ENCODE measurements at places on chromosomes 6 and 20.
A peak's percentile ranks its signal among the peaks of the same experiment; 100 is the strongest.

- DNase-seq, result no peak
Observed at GRCh38 chr6:12557765-12558164, 158.8 kb upstream of the PHACTR1 start.

DNA sequence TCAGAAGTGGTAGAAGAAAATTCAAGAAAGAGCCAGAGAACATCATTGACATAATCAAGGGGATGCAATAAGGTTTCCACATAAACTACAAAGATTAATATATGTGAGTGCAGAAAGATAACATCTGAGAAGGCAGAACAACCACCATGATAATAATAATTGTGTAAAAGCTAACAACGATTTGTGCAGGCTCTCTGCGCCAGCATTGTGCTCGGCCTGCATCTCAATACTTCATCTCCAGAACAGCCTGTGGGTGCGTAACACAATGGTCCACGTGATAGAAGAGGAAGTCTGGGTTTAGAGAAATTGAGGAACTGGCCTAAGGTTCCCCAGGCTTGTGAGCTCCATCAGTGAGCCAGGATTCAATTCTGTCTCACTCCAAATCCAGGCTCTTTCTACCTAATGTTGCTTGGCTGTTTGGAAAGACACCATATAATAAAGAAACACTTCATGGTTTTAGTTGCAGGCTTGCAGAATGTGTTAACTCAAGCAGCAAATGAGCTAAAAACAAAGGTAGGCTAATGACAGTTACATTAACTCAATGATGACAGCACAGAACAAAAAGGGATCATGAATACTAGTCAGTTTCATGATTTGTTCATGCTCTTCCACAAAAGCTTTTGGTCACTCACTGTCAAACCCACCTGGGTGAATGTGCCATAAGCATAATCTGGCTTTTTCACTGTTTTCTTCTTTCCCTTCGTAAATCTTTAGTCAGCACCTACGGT is 71.2 kb downstream of the LY86 start:
- DNase-seq, result no peak

- DNase-seq, result no peak
Observed at GRCh38 chr6:157574851-157575424, 193.9 kb downstream of the ZDHHC14 start.

DNA sequence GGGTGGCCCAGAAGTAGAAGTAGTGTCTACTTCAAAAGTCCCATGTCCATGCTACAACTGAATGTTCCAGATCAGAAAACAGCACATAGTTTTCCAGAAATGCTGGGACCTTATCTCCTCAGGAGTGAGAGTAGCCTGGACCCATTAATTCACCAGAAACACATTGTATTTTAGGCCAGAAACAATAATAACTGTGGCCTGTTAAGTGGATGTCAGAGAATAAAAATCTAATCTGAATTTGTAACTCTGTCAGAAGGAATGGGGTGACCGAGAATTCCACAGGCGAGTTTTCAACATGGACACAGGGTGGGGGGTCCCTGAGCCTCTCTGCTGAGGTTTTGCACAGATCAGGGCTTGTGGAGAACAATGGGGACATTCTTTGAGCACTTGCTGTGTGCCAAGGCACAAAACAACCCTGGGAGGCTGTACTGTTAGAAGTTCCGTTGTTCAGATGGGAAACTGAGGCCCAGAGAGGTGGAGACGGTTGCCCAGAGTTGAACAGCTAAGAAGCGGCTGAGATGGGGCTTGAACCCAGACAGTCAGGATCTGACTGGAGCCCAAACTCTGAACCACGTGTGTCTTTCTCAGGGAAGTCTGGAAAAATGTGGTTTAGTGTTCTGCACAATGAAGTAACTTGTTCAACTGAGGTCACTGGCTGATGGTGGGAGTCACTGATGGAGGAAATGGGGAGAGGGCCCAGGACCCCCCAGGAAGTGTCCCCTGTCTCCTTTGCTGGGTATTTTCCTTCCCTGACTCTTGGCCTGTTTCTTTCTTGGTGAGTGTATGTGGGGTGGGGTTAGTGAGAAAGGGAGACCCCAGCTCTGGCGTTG is 44.2 kb downstream of the SNAI1 start:
- no peak for DNase-seq

DNA sequence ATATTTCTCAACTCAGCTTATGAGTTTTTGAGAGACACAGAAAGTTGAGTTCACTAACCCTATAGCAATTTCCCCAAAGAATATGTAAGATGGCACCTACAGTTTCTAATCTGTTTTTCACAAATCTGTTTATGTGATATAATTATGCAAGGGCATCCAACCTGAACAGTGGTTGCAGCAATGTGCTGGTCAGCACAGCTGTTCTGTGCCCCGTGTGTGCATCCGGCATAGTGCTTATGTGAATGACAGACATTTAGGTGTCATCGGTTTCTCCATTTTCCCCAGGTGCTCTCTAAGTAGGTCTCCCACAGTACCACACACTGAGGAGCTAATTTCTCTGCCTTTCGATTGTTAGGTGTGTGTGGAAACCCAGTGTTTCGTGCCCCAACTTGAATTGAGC is 7.7 kb upstream of the BACH2 start:
- no peak for DNase-seq

- DNase-seq, result no peak
Observed at GRCh38 chr6:4413073-4413472, 277.7 kb upstream of the ECI2 start.

DNA sequence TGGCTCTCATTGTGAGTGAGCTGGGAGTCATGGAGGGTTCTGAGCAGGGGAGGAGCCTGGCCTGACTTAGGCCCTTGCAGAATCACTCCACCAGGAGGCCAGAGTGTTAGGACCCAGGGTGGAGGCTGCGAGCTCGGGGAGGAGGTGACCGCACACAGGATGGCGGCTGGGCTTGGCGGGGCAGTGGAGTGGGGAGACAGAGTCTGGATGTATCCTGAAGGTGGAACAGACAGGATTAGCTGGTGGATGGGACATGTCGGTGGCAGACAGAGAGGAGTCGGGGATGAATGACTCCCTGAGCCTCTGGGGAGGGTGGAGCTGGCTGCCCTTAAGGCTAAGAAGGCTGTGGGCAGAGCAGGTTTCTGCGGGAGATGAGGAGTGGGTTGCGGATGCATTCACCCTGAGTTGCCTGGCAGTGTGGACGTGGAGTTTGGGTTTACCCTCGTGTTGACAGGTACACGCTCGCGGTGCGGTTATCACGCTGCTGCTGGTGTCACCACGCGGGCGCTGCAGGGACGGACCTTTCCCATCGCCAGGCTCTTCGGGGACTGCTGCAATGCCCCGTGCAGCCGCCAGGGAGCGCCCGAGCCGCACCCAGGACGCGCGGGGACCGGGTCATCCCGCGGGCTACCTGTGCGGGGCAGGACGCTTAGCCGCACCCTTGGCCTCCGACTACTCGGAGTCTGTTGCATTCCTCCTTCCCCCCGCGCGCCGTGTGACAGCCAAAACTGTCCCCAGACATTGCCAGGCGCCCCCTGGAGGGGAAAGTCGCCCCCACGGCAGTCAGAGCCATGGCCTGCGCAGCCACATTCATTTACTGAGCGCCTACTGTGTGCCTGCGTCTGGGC is 43.0 kb upstream of the PTGIS start:
- DNase-seq, result no peak

- DNase-seq, result peak; percentile 48
Observed at GRCh38 chr20:20370094-20370575, 2.2 kb downstream of the INSM1 start.

DNA sequence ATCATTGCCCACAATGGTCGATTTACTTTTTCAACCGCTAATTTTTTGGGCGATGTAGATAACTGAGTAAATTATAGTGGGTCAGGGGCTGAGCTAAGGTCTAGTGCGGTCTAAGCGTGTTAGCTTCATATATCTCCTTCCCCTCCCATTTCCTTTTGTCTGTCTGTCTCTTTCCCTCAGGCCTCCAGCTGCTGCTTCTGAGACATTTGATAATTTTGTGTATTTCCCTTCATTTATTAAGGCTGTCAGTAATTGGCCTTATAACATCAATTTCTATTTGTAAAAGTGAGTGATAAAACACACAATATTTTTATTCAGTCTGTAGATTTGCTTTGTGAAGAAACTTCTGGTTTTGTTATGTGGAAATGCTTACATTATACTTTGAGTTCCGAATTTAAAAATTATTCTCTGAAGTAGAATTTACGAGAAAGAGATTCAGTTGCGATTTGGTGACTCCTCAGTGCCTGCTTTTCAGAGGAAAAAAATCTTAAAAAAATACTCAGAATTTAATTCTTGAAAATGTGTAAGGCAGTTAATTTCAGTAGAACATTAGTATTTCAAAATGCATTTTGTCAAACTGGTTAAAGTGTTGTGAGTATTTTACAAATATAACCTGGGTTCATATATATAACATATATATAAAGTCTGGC is 1.4 kb downstream of the TMEM170B start:
- no peak for DNase-seq

DNA sequence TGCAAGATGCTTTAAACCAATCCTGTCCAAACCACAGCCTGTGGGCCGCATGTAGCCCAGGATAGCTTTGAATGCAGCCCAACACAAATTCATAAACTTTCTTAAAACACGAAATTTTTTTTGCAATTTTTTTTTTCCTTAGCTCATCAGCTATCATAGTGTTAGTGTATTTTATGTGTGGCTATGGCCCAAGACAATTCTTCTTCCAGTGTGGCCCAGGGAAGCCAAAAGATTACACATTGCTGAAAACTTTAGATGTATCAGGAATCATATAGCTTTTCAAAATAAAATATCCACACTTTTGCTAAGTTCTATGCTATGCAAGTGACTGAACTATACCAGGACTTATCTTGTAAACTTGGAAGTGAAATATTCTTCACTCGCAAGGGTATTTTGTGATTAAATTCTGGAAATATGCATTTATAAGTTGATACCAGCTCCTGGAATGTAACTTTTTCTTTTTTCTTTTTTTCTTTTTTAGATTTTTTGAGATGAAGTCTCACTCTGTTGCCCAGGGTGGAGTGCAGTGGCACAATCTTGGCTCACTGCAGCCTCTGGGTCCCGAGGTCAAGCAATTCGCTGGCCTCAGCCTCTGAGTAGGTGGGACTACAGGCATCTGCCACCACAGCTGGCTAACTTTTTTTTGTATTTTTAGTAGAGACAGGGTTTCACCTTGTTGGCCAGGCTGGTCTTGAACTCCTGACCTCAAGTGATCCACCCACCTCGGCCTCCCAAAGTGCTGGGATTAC is 49.8 kb downstream of the MTHFD1L start:
- DNase-seq, result no peak

GRCh38 chr20:62119591-62120364 is 2.5 kb upstream of the LSM14B start:
- DNase-seq, result no peak

GRCh38 chr20:16708602-16709001 is 21.2 kb upstream of the SNRPB2 start:
- DNase-seq, result peak; percentile 59

- DNase-seq, result no peak
Observed at GRCh38 chr20:54345301-54345724, 130.1 kb upstream of the DOK5 start.

GRCh38 chr6:122995921-122996793 is at the start of gene CLVS2:
CLVS2 (plus strand) TSS chr6:122996235; CDS start chr6:122997778, 1,543 bp downstream.
- DNase-seq, result peak; percentile 49

- DNase-seq, result no peak
Observed at GRCh38 chr20:3239026-3239866, at the start of gene SLC4A11. SLC4A11 (minus strand) TSS chr20:3239190; CDS start chr20:3239137, 53 bp downstream.

DNA sequence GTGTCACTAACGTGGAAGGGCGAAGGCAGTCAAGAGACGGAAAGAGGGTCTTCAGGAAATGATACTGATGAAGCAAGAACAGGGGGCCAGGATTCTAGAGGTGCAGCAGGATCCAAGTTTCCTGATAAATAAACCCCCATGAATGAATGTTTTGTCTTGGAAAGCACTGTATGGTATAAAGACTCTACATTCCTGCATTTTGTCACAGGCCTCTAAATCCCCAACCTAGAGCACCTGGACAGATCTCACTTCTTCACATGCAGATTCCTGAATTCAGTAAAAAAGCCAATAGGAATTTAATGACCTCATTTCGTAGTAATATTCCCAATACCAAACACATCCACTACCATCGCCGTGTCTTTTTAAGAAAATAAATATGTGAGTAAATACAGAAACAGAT is 577.8 kb downstream of the PRKN start:
- no peak for DNase-seq

DNA sequence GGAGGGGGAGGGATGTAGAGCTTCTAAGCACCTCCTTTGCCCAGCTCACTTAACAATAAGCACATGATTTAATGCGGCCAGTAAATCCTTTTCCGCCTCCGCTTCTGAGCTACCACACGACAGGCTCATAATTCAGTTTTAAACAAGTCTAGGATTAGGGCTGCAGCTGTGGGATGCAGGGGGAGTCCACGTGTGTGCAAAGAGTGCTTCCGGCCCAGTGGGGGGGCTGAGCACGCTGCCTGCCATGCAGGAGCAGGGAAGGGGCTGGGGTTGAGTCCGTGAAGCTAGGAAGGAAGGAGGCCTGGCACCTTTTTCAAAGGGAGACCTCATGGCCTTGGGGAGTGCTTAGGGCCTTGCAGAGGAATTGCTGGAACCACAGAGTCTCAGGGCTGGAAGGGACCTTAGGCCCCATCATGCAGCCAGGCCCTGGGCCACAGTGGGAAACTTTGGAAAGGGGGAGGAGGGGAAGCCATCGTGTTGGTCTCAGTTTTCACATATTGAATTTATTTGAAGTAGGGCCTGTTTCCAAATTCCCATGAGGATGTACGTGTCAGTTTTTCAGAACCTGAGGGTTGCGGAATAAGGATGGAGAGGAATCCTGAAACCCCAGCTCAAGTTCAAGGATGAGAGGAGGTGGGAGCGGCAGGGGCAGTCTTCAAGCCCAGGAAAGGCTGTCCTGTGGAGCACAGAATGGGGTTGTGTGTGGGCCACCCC is 96.1 kb downstream of the VEGFA start:
- DNase-seq, result no peak

- no peak for DNase-seq
Observed at GRCh38 chr20:63178446-63178820, 37.5 kb downstream of the YTHDF1 start.

GRCh38 chr20:15164726-15165125 is 827.3 kb upstream of the FLRT3 start:
- no peak for DNase-seq

DNA sequence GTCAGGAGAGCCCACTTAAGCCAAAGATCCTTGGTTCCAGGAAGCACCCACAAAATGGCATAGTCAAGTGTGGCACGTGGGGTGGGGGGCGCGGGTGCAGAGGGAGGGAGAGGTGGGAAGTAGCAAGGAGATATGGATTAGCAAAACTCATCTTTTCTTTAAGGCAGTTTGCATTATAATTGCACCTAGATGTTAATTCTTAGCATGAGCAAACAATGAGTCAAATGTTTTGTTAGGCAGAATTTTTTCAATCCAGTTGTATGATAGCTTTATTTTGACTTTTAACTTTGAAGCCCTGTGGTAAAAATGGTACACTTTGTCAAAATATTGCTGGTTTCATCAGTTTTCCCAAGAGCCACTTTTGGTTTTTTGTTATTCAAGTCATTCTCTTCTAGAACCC is 15.0 kb downstream of the SCAND1 start:
- no peak for DNase-seq

- no peak for DNase-seq
Observed at GRCh38 chr20:58006346-58007316, 221.8 kb downstream of the ANKRD60 start.
